ENCODE measurements at places on chromosomes 2 and 18.

DNA sequence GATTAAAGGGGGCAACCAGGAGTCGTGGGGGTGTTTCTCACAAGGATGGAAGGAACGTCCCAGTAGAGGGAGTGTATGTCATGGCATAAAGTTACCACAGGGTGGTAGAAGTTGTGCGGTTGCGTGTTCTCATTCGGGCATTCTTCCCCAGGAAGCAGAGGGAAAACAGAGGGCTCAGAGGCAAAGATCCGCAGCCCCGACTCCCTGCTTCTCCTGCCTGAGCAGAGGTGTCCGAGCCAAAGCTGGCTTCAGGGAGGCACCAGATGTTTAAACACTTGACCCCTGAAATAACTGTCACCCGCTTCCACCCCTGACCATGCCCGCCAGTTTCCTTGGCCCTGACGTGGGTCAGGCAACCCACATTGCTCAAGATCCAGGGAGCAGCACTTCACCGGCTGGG is 83.7 kb downstream of the EN1 start:
- DNase-seq: no peak

GRCh38 chr18:41706301-41706700 is 248.7 kb upstream of the PIK3C3 start:
- no peak for DNase-seq

- no peak for DNase-seq
Observed at GRCh38 chr2:145366341-145366740, 846.4 kb upstream of the ZEB2 start.

- no peak for DNase-seq
Observed at GRCh38 chr18:56662502-56662901, 11.3 kb downstream of the WDR7 start.

- DNase-seq: no peak
Observed at GRCh38 chr2:188294352-188294926, 2.8 kb downstream of the GULP1 start.

DNA sequence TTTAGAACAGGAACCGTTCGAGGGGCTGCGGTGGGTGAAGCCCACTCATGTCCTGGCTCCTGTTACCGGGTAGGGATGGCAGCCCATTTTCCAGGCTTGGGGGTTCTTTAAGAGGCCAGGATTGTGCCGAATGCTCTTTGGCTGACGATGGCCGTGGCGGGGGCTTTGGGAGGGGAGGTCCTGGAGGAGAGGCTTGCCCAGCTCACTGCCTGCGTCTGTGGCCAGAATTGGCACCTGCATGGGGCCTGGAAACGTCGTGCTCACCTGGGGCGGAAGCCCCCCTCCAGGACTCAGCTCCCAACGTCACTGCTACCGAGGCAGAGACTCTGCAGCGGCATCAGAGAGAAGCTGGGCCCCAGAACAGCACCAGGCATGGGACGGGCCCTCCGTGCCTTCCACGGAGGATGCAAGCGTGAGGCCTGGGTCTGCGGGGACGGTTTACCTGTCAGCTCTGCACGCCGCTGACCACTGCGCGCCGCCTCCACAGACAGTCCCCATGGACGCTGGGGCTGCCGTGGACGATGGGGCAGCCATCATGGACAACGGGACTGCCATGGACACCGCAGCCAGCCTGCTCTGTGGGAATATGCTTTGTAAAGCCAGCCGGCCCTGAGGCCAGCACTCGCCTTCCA is 82.9 kb downstream of the NFATC1 start:
- DNase-seq: no peak

DNA sequence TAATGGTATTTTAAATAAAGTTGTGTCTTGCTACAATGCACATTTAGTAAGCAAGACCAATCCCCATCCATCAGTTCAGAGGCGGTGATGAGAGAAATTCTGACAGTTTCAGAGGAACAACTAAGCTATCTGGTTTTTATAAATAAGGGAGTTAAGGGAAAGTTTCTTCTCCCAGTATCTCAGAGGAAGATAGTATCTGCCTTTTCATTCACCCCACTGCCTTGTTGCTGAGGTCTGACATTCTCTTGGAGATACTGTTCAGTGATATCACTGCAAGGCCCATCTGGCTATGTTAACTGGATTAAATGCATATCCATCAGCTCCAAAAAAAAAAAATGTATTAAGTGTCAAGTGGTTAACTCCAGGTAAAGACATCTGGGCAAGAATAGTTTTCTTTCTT is 47.9 kb downstream of the RBMS1 start:
- no peak for DNase-seq

DNA sequence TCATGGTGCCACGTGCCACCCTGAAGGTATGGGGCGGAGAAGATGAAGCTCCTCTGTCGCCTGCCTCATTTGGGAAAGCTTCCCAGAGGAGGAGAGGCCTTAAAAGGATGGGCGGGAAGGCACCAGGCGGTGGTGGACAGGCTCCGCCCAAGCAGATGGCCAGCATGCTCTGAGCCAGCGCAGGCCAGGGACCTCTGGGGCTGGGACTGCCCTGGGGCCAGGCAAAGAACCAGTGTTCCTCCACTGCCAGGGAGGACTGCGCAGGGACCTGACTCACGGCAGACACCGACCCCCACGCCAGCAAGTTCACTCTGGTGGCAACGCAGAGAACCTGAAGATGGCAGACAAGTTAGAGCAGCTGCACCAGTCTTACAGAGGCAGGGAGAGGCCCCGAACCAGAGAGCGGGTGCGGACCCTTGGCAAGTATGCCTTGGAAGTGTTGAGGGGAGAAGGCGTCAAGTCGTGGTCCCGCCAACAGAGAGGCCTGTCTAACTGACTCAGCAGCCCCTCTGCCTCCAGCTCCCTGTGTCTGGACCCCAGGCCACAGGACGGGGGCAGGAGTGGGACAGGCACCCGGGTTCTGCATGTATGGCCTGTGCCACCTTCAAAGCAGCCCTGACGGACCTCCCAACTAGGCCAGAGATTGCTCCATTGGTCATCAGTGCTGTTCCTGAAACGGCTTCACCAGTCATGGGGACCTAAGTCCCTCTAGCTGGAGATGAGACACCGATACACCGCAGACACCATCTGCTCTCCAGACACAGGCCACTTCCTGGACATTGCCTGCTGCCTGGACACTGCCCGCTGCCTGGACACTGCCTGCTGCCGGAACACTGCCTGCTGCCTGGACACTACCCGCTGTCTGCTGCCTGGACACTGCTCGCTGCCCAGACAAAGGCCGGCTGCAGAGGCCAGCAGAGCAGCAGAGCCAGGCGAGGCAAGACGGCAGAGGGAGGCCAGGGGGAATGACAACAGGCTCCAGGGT is 124.7 kb downstream of the HDAC4 start:
- no peak for DNase-seq

DNA sequence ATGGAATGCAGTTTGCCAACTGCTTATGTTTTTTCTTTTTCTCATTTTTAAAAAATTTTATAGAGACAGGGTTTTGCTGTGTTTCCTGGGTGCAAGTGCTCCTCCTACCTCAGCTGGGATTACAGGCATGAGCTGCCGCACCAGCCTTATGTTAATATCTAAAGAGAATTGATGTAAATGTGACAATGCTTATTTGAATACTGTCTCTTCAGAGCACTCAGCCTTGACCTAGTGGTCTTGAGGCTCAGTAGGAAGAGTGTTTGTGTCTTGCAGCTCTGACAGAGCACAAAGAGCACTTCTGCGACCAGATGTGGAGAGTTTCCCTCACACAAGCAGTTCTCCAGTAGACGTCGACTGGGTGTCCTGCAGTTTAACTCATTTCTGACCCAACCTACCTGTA is 55.3 kb downstream of the ARHGEF4 start:
- DNase-seq: no peak

GRCh38 chr18:32036506-32037180 is 18.0 kb downstream of the RNF125 start:
- no peak for DNase-seq

GRCh38 chr18:22839340-22839821 is 93.7 kb upstream of the RBBP8 start:
- DNase-seq: no peak

DNA sequence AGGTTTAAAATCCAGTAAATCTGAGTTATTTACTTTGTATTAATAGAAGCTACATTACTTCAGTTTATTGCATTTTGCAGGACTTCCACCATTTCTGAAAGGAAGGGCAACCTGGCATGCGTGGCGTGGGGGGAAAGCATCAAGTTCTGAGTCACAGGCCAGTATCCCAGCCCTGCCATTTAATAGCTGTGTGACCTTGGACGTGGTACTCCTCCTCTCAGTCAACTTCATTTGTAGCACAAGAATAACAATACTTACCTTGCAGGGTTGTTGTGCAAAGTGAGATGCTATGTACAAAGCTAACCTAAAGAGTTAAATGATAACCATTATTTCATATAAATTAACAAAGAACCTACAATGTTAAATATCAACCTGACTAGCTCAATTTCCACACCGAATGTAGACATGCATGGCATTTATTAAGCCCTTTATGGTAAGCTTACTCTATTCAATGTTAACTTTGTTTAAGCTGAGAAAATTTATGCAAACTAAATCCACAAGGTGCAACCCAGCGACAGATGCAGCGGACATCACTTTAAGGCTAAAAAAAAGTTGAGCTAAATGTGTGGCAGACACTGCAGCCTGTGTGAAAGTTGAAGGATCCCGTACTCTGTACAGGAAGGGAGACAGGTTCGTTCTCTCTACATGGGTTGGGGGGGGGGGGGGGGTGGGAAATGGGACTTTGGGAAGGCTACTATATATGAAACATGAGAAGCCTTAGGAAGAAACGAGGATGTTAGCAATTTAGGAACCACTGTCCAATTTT is 17.2 kb upstream of the STPG4 start:
- DNase-seq: no peak

DNA sequence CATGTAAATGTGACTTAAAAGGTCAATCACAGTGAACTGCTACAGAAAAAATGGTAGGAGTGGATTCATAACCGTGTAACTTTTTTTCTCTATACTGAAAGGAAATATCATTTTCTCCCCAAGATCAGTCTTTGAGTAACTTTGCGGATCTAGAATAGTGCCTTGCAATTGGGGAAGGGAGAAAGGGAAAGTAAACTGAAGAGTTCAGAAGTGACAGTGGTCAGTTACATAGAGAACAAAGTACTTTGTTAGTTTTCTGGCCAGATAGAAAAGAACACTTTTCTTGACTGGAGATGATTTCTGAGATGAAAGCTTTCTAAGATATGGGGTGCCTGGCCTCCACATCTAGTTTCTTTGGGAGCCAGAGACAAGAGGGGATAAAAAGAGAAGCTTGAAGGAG is 26.6 kb downstream of the PARD3B start:
- no peak for DNase-seq

DNA sequence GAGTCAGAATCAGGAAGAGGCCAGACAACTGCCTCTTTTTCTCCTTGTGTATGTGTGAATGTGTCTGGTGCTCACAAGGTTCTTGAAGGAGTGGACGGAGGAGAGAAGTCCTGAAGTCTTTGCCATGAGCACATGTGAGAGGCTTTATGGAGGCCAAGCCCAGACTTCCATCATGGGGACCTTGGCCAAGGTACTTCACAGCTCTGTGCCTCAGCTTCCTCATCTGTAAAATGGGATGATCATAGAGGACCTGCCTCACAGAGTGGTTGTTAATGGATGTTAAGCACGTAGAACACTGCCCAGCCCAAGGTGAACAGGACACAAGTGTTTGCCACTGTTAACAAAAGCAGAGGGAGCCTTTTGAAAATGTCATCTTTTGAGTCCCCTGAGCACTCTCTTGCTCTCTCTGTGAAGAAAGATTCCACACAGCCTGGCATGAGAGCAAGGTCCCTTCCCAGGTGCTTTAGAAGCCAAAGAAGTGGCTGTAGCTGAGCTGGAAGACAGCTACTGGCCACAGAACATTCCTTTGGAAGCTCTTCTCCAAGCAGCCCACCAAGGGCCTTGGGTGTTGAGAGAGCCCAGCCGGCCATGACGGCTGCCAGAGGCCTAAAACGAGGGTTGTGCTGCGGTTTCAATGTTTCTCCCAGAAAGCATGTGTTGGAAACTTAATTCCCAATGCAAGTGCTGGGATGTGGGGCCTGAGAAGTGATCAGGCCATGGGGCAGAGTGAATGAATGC is 41.8 kb upstream of the ASPRV1 start:
- no peak for DNase-seq

DNA sequence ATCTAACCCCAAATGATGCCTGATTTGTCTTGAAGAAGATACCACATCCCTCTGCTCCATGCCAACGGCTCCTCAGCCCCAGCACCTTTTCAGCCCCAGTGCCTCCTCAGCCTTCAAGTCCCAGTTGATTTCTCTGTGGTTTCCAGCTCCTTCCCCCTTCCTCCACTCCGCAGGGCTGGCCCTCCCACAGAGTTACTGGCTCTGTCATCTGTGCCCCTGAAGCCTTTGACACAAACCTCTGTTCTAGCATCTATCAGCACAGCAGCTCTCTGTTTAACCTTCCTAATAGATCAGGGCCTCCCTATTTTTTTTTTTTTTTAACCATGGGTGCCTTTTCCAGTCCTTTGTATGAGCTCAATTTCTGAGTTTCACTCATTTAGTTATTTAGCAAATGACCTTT is 201.3 kb upstream of the CXCR4 start:
- no peak for DNase-seq

DNA sequence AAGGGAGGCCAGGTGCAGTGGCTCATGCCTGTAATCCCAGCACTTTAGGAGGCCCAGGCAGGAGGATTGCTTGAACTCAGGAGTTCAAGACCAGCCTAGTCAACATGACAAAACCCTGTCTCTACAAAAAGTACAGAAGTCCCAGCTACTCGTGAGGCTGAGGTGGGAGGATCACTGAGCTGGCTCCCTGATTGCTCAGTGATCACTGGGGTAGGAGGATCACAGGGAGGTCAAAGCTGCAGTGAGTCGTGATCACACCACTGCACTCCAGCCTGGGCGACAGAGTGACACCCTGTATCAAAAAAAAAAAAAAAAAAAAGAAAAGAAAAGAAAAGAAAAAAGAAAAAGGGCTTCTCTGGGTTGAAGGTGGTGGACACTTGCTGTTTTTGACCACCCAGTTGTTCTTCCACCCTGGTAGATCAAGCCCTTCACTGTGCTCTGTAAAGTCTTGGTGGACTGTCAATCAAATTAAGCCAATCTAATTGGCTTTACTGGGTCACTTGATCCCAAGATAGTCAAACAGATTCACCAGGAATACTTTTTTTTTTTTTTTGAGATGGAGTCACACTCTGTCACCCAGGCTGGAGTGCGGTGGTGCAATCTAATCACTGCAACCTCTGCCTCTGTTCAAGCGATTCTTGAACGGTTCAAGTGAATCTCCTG is 191.6 kb downstream of the AGPS start:
- no peak for DNase-seq

- no peak for DNase-seq
Observed at GRCh38 chr2:54183972-54184371, 68.6 kb downstream of the ACYP2 start.

GRCh38 chr2:96152304-96153161 is 7.3 kb upstream of the DUSP2 start:
- DNase-seq: no peak

DNA sequence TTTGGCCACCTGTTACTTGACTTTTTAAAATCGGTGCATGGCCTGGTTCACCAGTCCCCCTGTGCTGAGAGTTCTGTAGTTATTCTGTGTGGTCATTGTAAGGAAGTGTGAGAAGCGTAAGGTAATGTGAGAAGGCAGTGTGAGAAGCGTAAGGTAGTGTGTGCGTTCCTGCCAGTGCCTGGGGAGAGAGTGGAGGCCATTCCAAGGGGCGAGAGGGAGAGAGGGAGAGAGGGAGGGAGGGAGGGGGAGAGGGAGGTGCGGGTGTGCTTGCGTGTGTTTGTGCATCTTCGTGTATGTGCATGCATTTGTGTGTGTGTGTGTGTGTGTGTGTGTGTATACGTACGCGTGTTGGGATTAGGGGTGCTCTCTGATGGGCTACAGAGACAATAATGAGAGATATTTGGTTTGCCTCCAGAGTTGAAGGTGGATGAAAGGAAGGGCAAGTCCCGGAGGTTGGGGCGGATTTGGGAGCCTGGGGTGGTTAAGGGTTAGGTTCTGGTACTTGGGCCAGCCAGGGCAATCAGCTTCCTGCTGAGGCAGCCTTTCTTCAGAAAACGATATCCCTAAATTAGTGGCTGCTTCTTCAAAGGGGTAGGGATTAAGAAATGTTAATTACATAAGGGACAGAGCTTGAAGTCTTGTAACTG is 53.7 kb downstream of the SGPP2 start:
- DNase-seq: no peak

All from NCI-H187 treated with DMSO at 0.1 percent for 48 hours (cell line).